ENCODE measurements at places on chromosomes 6 and 20. TPM values are rescaled to one million over a fixed set of nuclear protein-coding genes. Genes with fewer than 3 reads are reported as not detected.

The SLC17A3 gene
- not detected for total RNA-seq

The SLCO4A1 gene
- 69.5 TPM for total RNA-seq

- peak; percentile 82 for DNase-seq
Measured at GRCh38 chr20:20010639-20011500, 6.3 kb upstream of the NAA20 start.

- no peak for DNase-seq
Measured at GRCh38 chr20:13276945-13277541, 56.0 kb downstream of the ISM1 start.

- peak; percentile 96 for DNase-seq
Measured at GRCh38 chr6:4581468-4582385, 194.5 kb upstream of the CDYL start.

DNA sequence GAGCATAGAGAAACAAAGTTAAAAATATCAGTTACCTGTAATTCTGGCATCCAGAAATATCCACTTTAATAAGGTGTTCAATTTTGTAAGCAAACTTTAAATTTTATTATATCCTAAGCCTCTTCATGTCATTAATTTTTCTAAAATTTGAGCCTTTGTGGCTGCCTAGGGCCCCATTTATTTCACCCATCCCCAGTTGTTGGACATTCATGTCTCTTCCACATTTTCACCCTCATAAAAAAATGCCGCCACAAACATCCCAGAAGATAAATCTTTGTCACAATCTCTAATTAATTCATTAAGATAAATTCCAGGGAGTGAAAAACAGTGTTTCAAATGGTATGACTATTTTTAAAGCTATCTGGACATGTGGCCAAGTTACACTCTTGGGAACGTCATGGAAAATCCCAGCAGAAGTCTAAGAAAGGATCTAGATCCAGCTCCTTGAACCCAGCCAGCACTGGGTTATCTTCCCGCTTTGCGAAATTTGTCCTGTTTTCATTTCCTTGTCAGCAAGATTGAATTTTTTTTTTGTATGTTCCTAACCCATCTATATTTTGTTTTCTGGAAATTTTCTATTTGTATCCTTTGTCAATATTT lies 97.2 kb downstream of the TMEM242 start:
- DNase-seq, result peak; percentile 55

GRCh38 chr6:134073161-134073560 lies 20.7 kb upstream of the SLC2A12 start:
- no peak for DNase-seq

DNA sequence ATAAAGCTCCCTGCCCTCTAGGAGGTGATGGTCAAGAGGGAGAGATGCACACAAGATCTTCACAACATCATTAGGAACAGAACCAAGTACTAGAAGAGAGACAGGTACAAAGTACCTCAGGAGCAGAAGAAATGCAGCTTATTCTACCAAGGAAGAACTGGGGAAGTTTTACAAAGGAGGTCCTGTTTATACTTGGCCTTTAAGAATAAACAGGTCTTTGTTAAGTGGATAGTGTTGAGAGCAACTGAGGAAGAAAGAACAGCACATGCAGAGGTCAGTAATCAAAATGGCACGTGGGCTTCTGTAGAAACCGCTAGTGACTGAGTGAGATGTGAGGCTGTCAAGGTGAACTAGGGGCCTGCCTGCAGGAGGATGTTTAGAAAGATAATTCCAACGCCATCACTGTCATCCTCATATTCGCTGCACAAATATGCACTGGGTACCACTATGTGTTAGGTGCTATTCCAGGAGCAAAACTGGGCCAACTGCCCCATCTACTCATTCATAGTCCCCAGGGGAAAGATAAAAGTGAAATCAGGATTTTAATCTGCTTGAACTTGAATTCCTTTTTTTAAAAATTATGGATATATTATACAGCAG lies 61.1 kb downstream of the ID4 start:
- no peak for DNase-seq

DNA sequence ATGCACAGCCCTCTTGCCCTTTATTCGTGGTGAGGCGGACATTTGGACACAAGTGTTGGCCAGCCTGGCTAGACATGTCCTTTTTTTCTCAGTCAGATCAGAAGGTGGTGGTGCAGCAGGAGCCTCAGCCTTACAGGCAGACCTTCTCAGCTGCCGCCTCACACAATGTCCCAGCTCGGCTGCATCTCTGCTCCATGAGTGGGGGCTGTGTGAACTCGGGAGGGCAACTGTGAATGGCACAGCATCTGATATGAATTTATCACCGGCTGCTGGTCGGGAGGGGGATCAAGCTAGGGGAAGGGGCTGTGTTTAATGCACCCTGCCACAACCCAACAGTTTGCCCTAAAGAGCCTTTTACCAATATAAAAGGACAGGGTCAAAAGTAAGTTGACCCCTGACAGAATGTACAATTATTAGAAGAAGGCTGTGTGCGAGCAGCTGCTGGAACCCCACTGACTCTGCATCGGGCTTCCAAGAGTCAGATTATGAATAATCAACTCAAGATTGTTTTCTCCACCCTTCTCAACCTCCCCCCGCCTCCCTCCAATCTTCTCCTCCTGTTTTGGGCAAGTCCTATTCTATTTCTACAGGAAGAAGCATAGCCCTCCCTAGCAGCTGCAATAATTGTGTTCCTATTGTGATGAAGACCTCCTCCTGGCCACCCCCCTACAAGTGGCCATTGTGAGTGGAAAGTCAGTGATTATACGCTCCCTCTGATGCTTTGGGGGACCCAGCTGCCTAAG lies 245.2 kb downstream of the PKHD1 start:
- DNase-seq, result no peak

DNA sequence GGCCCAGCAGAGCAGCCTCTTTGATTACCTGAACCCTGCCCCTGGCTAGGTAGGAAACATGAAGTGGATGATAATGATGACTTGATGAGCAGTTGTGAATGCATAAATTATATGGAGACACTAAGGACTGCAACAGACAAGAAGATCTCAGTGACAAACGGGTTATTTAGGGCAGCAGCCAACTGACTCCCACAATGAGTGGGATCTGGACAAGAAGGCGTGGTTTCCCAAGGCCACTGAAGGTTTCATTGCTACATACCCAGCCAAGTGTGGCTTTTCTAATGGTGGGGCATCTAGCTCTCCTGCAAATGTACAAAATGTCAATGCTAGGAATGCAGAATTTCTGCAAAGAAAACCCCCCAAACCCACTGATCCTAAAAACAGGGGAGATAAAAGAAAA lies 29.4 kb downstream of the RING1 start:
- DNase-seq, result no peak

- DNase-seq, result no peak
Measured at GRCh38 chr6:112579601-112580000, 232.5 kb downstream of the RFPL4B start.

GRCh38 chr20:25253606-25254275 lies 5.9 kb downstream of the PYGB start:
- no peak for DNase-seq

DNA sequence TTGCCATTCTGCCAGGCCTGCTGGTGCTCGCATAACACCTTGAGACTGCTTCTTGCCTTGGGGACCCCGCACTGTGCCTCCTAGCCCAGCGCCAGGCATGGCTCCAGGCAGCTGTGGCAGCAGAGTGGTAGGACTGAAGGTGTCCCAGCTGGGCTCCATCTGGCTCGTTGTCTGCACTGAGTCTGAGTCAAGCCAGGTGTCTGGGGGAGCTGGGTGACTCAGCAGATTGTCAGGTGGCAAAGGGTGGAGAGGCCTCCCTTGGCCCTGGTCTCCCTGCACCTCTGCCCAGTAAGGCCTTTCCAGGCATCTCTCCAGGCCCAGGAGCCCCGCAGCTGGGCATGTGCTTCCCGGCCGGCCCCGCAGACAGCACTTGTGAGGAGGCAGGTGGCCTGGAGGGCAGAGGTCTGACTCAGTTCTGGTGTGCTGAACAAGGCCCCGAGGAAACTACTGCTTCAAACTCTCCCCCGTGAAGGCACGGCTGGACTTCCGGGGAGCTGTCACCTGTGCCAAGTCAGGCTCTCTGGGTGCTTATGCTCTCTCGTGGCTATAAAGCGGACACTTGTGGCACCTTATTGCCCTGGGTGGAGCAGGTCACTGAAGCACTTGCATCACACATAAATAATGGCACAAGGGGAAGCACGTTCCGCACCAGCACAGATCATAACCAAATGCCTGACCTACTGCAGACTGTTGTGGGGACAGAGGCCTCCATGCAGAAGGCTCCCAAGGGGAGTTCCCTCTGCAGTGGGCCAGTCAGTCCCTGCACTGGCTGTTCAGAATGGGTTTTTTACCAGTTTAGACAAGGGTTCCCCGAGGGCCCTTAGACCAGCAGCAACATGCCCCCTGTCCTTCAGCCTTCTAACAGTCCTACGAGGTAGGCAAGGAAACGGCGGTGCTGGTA lies 27.5 kb downstream of the FOXC1 start:
- DNase-seq, result peak; percentile 82

Data from M059J (cell line).